Myocyte (in vitro differentiated cells): ENCODE measurements at places on chromosomes 1 and 21.

DNA sequence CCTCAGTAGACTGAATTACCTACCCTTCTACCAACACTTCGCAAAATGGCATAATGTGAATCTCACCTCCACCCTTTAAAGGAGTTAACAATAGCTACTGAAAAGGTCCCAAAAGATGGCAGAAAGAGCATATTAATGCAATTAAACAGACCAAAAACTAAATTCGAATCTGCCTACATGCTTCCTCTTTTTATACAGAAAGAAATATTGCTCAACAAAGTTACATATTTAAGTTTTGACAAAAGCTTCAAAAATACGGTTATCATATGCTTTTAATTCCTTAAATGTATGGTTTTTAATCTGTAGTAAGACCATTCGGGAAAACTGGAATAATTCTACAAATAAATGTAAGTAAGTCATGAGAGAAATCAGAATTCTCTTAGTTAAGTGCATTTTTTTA, 2.2 kb downstream of the APP start:
- DNase-seq: no peak

GRCh38 chr1:201212461-201213055, 21.9 kb downstream of the IGFN1 start:
- DNase-seq: no peak

DNA sequence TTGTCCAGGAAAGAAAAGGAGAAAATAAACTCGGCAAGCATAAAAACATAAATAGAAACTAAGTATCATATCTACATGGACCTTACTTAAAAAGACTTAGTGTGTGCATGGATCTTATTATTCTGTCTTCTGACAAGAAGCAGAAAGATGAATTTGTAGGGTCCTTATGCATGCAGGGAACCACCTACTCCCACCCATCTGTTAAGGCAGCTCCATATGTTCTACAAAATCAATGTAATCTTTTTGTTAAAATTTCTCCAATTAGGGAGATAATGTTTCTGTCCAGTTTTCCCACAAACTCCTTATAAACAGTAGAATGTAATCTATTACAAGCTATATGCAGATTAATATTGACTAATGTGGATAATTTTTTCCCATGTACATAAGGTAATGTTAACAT, 13.9 kb upstream of the PTPN14 start:
- DNase-seq: no peak

DNA sequence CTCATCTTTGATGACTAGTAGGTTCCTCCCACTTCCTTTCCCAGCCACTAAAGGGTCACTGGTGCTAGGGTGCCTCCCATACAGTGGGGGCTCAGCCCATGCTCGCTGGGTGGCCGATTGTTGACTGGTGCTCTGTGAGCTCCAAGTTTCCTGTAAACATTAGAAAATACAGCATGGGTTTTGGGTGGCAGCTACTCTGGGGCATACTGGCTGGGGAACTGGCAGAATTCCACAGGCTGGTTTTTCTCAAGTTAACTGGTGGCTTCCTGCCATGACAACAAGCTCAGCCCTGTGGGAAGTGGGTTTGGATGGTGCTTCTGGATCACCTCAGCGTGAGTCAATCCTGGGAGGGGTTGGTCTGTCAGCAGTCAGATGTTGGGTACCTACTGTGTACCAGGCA, 28.7 kb upstream of the CRNN start:
- DNase-seq: peak; percentile 91

- peak; percentile 40 for DNase-seq
Measured at GRCh38 chr21:32414579-32415358, 2.3 kb downstream of the EVA1C start.

GRCh38 chr1:51284487-51284954, 45.8 kb downstream of the TTC39A start:
- DNase-seq: peak; percentile 45

- no peak for DNase-seq
Measured at GRCh38 chr1:205237526-205238484, 10.1 kb downstream of the TMCC2 start.

DNA sequence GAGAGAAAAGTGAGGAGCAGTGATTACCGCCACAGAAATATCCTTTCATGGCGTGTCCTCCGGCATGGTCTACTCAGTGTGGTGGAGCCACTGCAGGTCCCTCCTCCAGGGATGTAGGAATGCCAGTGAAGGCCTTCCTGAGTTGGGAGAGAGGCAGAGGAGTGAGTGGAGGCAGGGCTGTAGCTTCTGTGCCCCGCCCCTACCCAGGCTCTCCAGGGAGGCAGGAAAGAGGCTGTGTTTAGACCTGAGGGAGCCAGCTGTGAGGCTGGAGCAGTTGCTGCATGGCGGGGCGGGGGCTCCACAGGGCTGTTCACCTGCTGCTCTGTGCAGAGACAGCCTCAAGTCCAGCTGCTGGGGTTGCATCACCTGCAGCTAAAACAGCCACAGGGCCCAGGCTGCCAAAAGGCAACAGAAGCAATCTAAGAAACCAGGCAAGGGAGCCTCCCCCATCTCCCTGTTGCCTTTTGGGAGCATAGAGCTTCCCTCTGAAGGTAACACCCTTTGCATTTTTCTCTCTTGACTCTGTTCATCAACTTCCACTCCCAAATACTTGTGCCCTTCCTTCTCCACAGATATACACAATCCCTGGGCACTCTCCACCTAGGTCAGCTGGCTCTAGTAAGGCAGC, 801 bp upstream of the ANXA9 start:
- peak; percentile 54 for DNase-seq

DNA sequence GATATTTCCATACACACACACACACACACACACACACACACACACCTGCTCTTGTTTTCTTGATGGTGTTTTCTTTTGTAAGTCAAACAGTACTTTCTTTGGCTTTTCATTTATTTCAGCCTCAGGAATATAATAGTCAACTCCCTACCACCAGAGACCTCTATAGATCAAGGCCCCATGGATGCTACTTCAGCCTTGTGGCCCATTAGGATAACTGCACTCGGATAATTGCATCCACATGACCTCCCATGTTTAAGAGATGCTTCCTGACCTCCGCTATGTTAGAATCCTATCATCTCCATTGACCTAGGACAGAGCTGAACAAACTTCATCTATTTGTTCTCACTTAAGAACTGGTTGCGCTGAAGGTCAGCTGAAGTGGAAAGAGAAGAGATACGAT, 1094.0 kb upstream of the B3GALT2 start:
- no peak for DNase-seq

DNA sequence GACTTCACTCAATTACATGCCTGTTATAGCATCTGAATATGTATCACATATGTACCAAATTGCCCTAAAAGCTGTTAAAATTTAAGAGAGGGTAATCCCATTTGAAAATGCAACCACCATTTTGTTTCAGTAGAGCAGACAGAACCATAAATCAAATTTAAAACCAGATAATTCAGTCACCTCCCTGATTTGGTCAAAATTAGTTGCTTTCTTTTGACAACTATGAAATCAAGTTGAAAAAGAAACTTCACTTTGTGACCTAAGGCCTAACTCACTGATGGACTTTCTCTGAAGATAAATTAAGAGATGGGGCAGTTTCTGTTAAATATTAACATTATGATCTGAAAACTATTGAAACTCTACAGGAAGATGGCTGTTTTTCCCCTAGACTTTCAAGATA, 6.7 kb downstream of the GORAB start:
- DNase-seq: no peak

DNA sequence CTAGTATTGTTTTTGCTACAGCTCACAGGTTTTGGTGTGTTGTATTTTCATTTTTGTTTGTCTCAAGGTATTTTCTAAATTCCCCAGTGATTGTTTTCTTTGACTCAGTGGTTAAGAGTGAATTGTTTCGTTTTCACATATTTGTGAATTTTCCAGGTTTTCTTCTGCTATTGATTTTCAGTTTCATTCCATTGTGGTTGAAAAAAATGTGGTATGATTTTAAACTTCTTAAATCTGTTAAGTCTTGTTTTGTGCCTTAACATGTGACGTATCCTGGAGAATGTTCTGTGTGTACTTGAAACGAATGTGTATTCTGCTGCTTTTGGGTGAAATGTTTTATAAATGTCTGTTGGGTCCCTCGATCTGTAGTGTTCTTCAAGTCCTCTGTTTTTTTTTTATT, 117.9 kb downstream of the KIF26B start:
- DNase-seq: no peak

DNA sequence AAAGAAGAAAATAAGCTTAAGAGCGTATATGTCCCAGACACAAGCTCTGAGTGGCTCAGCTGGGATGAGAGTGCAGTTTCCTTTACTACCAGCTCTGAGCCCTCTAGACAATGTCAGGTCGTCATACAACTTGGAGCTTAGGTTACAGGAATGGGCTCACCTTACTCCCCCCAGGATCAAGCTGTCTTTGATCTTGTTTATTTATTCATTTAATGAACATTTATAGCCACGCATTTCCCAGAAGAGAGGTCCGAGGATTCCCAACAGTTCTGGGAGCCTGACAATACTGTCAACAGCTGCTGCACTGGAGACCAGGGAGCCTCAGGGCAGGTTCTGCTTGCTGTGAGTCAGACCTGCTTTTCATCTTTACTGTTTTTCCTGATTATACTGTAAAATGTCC, 378.9 kb downstream of the PLPP3 start:
- peak; percentile 53 for DNase-seq

GRCh38 chr1:116457946-116458604, 85.0 kb downstream of the ATP1A1 start:
- peak; percentile 98 for DNase-seq

- no peak for DNase-seq
Measured at GRCh38 chr1:47036764-47037163, 13.3 kb downstream of the CYP4X1 start.

GRCh38 chr1:226019572-226019971, 20.4 kb upstream of the SDE2 start:
- no peak for DNase-seq

DNA sequence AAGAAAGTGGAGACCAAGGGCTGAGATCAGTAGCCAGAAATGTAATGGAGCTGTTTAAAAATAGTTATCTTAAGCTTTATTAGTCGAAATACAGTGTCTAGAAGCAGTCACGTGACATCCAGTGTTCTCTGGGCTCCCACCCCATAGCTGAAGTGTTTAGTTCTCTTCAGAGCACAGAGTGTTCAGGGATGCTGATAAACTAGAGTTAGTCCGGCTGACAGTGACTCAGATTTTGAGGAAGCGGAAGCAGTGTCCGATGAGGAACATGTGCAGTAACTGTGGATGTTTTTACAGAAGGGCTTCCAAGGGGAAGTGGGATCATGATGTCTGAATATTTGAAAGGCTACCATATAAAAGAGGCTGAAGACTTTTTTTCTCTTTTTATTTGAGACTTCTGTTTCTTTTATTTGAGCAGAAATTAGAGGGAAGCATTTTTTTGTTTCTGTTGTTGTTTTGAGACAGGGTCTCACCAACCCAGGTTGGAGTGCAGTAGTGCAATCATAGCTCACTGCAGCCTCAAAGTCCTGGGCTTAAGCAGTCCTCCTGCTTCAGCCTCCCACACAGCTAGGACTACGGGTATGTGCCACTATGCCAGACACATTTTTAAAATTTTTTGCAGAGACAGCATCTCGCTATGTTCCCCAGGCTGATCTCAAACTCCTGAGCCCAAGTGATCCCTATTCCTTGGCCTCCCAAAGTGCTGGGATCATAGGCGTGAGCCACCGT, 124.2 kb downstream of the GALNT2 start:
- DNase-seq: peak; percentile 63

DNA sequence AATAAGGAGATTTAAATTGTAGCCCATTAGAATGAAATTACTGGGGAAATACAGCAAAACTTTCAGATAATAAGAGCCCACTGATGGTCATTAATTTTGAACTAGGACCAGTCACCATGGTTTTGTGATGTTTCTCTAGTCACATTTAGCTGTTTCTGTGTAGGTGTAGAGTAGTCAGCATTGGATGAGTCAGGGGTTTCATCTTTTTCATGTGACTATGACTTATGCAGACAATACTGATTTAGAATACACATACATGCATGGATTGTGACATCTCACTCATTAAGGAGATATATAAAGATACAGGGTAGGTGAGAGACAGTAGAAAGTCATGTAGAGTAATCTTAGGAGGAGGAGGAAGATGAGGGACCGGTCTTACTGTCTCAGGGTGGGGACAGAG, 1192.7 kb downstream of the KCNT2 start:
- no peak for DNase-seq

- no peak for DNase-seq
Measured at GRCh38 chr1:84988588-84988987, 8.3 kb downstream of the MCOLN2 start.

DNA sequence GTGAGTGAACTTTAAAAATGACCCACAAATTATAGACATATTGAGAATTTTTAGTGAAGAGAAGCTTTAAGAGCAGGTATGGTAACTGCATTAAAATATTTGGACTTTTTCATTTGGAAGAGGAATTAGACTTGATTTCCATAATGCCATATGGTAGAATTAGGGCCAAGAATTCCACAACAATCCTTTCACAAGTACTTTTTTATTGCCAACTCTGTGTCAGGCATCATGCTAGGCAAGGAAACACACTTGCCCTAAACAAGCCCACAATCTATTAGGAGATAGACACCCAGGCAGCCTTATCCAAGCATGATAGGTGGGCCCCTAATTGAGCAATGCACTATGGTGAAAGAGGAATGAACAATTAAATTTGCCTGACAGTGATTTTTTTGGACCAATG, 353.0 kb downstream of the TGFB2 start:
- DNase-seq: no peak

DNA sequence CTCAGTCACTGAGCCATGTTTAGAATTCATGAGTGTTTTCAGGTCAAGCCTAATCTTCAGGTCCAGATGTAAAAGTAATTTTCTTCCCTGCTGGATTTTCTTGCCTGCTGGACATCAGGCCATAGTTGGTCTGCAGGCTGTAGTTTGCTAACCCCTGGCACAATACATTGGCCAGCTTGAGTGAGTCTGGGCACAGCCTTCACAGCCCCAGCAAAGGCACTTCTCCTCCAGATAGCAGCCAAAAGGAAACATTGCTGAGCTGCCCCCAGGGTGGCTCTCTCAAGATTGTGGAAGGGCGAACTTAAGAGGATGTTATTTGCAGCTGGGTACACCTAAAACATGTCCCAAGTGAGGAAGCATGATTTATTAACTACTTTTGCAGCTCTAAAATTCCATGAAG, 126.8 kb downstream of the PIK3R3 start:
- no peak for DNase-seq

DNA sequence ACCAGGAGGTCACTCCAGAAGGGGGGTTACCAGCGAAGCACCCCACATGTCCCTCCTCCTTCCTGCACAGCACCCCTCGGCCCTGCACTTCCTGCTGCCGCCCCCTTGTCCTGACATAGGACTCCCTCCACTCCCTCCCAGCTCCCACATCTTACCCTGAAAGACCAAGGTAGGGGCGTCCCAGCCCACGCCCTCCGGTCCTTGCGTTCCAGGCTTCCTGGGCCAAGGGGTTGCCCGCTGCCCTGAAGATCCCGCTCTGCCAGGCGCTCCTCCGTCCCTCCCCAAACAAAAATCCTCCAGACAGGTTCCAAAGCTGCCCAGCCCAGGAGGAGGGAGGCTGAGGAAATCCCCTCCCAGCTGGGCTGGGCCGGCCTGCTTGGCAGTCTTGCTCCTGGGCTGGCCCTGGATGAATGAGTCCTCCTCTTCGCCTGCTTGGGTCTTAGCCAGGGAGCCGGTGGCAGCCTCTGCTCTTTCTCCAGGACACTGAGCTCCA, at the start of gene RHBDL2:
Gene RHBDL2 (minus strand): TSS at position 304 of the 493 bp plus-strand sequence. CDS start 22,618 bp downstream, outside the sequence.
- DNase-seq: peak; percentile 61

- no peak for DNase-seq
Measured at GRCh38 chr1:162625679-162626078, 6.6 kb upstream of the DDR2 start.
